Activated naive CD4-positive, alpha-beta T cell (primary cell): ENCODE measurements at places on chromosomes 13 and 19.

DNA sequence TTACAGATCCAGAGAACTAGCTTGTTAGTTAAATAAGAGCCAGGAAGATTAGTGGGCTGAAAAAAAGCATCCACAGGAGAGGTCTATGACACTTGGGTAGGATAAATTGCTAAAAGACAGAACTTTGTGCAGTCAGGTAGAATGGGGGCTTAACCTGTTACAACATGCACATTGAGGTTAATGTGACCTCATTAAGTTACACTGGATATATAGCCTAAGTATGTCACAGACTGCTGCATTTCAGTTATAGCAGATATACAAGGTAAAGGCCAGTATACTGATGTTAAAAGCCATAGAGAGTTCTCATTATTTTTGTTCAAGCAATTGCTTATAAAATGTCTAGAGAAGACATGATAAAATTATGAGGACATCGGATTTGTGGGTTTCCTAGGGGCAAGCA, 1179.9 kb upstream of the PCDH9 start:
- DNase-seq, result no peak

GRCh38 chr19:15456441-15456840, 6.7 kb upstream of the WIZ start:
- DNase-seq, result no peak

DNA sequence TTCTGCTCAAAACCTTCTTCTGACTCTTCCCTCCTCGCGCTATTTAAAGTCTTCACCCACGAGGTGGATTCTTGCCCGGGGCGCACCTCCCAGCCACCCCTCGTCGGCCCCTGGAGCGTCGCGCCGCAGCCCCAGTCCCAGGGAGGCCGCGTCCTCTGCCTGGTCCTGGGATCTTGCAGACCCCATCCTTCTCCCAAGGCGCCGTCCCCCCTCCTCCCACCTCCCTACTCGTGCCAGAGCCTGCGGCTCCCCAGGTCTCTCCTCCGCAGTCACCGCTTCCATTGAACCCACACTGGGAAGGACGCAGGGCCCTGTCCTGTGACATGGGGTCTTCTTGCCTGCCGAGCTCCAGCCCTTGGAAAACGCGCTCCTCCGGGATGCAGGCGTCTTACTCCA, 486 bp downstream of the ZNF808 start:
- no peak for DNase-seq

GRCh38 chr13:32881777-32882145, 134.5 kb upstream of the KL start:
- no peak for DNase-seq

DNA sequence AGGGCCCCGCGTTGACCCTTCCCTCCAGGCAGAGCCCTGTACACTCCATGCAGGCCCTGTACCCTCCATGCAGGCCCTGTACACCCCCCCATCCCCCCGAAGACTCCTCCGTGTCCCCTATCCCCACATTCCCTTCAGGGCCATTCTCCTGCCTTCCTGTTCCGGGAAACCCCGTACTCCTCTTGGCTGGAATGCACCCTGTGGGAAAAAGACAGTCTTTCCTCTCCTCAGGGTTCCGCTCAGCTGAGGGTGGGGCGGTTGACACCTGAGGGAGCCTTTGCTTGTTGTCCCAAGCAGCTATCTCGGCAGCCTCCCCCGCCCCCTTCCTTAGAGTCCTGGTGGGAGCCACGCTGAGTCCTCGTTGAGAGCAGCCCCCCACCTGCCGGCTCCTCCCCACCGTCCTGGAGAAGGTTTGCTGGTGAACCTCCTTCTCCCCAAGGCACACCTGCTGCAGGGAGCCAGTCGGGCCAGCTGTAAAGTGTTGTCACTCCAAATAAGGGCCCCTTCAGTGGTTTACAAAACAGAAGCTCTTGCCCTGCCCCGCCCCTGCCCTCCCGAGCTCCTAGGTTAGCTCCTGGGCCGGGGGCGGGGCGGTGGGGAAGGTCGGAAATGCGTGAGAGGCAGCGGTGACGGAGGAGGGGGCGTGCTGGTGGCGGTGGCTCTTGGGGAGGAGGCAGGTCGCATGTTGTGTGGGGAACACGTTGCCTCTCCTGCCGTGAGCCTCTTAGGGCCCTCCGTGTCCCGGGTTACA, 1.5 kb downstream of the GNA11 start:
- peak; percentile 16 for DNase-seq

GRCh38 chr19:48442116-48443035, 3.4 kb upstream of the GRWD1 start:
- DNase-seq, result no peak

DNA sequence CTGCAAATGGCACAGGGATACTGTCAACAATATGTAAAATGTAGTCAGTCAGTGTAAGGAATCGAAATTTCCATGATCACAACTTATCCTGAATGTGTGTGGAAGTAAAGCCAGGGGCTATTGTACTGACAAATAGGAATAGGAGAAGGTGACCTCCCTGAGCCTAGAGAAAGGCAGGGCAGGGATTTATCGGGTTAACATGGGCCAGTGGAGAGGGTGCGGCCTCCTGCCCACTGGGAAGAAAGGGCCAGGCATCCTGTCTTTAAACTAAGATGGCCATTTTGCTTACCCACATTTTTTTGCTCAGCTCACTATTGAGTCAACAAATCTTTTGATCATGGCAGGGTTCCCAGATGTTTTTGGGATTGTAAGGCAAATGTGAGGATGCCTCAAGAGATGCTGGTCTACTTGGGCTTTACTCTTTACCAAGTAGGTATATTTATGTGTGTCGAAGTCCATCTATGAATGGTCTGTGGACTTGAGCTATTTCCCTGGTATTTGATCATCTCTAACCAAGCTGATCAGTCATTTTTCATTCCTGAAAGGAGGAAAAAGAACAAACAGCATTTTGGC, 116.6 kb upstream of the RNF113B start:
- no peak for DNase-seq
